Stimulated activated CD4-positive, alpha-beta T cell treated with anti-CD3 and anti-CD28 coated beads, TNF-alpha, amount 100 ng/mL, for 24 hours (primary cell): ENCODE measurements at places on chromosomes 7 and 10.

DNA sequence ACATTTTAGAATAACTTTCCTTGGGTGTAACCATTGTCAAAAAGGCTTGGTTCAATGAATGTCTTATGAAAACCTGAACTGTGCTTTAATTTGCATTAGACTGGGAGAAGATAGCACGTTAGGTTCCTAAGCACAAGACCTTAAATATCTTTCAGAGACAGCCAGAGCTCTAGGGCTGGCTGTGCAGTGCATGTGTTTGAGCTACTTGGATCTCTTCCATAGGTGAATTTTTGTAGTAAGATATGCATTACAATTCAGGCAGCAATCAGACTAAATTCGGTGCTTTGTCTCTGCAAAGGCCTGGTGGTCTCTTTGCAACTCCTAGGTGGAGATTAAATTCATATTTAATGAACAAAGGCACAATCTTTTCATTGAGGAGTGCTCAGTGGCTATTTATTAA is 192.0 kb downstream of the ZNF438 start:
- DNase-seq: no peak

DNA sequence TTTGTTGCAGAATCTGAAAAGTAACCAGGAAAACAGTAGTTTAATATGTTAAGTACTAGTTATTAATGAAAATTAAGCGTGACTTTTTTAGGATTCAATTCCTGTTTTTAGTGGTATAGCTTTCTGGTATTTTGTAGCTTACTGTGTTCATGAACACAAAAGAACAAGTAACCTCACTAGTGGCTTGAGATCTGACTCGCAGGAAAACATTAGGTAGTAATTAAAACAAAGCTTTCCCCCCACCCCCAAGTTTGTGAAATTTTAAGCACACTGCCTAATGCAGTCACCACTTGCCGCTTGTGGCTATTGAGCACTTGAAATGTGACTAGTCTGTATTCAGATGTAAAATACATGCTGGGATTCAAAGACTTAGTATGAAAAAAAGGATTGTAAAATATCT is 102.5 kb upstream of the RPA3 start:
- DNase-seq: no peak

DNA sequence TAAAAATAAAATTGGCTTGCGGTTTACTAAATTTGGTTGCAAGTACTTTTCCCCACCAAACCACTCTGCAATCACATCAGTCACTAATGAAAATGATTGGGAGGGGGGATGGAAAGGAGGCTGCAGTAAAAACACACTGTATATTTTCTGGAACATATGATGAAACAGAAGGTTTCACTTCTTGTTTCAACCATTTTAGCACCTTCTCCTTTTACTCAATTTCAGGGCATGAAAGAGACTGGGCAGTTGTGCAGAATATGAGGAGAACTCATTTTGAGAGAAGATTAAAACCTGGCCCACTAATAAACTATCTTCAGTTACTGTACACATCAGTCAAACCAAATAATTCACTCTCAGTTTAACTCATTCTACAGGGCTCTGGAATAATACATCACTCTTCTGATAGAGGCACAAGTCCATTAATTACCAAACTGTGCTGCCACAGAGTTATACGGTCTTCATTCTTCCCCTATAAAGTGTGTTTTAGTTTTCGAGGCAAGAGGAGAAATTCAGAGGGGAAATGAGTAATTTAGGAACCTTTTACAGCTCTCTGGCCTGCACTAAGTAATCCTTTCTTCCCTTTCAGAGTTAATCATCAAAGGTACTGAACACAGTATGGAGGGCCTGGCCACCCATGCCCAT is 25.5 kb downstream of the JAZF1 start:
- no peak for DNase-seq

DNA sequence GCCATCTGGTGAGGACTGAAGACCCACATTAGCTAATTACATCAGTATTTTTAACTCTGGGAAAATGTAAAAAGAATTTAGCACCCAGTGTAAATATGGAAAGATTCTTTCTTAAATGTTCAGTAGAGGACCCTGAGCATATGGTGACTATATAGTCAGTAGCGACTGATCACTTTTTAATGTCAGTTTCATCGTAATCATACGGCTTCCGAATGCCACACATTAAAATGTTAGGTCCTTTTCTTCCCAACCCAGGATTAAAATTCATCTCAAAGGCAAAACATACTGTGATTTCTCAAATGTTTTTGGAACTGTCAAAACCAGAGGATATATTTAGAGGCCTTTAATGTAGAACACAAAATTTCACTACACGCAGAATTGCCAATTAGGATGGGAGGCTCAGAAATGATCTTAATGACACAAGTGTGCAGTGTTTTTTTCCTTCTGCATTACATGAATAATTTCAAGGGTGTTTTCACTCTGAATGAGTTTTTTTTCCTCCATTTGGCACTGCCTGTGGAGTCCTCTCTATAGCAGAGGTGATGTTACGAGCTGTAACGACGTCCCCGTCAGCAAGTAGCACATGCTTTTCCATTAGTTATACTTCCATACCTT is 382.7 kb downstream of the PAXIP1 start:
- DNase-seq: no peak

GRCh38 chr7:94382746-94383145 is 11.9 kb upstream of the COL1A2 start:
- no peak for DNase-seq
